ENCODE measurements at places on chromosomes 5 and 9.

- DNase-seq, result peak; percentile 65
Measured at GRCh38 chr9:37747271-37747753, 6.3 kb upstream of the TRMT10B start.

DNA sequence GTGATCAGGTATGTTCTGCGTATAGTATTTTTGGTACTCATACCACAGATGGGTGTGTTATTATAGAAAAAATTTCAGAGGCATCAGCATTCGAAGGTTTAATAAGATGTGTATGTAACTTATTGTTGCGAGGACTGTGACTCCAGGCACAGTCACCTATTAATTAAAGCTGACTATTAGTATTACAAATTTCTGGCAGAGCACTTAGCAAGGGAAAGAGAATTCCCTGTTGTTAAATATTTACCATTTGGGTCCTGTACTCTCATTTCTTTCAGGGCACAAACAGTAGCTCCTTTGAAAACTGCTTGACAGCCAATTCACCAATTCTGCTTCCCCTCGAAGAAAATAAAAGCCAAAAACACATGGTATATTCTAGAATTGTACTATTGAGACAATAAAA is 653.8 kb downstream of the ELAVL2 start:
- no peak for DNase-seq

DNA sequence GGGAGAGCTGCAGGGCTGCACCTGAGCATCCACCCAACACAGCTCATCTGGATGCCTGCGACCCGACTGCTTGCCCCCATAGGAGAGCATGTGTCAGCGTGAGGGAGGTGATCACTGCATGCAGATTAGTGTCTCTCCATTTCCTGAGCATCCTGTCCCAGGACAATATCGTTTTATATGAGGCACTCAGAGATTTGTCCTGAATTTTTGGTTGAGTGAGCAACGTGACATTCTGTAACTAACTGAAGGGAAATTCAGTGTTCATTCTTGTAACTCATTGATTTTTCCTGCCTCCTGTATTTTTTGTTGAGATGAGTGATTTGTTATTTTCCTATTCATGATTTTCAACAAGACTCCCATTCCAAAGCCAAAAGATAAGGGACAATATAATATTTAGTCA is 20.7 kb upstream of the ANKRD34B start:
- DNase-seq, result no peak

GRCh38 chr9:2574203-2574602 is 47.4 kb upstream of the VLDLR start:
- no peak for DNase-seq

- no peak for DNase-seq
Measured at GRCh38 chr9:106929471-106930177, 66.7 kb downstream of the ZNF462 start.

GRCh38 chr9:94586814-94587213 is 6.8 kb downstream of the FBP2 start:
- DNase-seq, result no peak

- DNase-seq, result peak; percentile 60
Measured at GRCh38 chr9:128724744-128725211, 851 bp upstream of the ZDHHC12 start.

DNA sequence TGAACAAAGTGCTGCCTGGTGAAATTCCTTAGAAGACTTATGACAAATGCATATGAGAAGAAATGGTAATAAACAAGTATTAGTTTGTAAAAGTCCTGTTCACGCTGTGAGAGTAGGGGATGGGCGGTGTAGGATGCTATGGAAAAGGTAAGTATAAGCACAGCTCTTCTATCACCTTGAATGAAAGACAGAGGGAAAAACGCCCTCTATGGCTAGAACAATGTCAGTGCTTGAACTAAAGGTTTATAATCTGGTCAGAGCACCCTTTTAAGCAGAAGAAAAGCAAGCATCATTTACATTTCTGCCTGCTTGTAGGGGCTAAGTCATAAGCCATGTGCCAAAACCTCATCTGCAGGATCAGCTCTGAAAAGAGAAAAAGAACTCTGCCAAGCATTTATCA is 115.2 kb downstream of the LHFPL2 start:
- no peak for DNase-seq

- no peak for DNase-seq
Measured at GRCh38 chr9:128056887-128057723, 10.0 kb downstream of the NAIF1 start.

- no peak for DNase-seq
Measured at GRCh38 chr9:128226412-128226801, 23.2 kb downstream of the DNM1 start.

DNA sequence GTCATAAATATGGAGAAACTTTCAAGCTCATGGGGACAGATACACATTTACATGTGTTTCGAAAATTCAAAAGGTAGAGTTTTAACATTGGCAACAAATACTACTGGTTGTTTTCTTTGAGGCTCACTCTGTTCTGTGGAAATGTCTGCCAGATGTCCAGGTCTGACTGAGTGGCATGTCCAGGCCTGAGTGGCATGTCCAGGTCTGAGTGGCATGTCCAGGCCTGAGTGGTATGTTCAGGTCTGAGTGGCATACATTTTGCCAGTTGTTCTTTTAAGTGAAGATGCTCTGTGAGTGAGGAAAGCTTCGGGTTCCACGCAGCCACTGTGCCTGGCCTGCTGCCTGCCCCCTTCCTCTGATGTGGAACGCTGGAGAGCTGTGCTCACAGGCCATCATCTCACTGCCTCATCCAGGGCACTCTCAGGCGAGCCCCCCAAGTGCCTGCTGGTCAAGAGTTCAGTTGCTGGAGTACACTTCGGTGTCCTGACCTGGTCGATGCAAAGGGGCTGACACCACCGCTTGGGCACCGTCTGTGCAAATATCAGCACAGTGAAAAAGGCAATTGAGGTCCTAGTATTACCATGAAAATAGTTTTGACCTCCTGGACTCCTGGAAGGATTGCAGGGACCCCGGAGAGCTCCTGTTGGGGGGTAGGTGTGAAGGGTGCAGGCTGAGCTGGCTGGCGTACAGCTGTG is 89.9 kb downstream of the EHMT1 start:
- no peak for DNase-seq

GRCh38 chr9:104633976-104634520 is 16.0 kb upstream of the OR13C9 start:
- no peak for DNase-seq

GRCh38 chr5:15966066-15966640 is 213.4 kb downstream of the MARCHF11 start:
- no peak for DNase-seq

GRCh38 chr5:74517700-74518099 is 122.8 kb downstream of the ENC1 start:
- no peak for DNase-seq

DNA sequence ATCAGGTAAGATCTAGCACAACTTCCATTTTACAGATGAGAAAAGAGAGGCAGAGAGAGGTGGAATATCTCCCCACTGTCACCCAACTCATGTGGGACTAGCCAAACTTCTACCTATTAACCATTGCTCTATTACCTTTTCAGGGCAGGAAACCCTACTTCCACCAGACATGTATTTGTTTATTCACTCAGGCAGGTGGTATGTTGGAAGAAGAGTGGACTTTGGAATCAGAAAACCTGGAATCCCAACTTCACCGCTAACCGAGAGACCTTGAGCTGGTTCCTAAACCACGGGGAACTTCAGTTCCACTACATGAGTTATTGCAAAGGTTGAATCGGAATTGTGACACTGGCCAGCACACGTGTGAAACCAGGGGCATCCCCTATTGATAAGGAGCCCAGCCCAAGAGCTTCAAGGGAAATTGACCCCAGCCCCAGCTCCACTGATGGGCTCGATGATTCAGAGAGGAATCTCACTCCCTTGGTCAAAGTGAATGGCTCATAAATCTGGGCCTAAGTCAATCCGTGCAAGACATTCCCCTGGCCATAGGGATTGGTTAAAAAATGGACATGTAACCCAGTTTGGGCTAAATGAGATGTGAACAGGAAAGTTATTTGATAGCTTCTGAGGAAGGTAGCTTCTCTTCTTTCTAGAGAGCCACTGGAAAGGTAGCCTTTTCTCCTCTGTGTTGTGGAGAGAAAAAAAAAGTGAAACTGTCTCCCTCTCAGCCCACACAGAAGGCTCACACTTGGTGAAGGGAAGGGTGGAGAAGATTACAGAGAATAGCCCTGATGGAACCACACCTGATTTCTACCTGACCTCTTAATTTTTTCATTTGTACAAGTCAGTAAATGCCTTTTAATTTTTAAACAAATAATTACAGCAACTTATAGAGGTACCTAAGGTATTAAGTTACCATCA is 5.5 kb upstream of the GLIS3 start:
- no peak for DNase-seq

DNA sequence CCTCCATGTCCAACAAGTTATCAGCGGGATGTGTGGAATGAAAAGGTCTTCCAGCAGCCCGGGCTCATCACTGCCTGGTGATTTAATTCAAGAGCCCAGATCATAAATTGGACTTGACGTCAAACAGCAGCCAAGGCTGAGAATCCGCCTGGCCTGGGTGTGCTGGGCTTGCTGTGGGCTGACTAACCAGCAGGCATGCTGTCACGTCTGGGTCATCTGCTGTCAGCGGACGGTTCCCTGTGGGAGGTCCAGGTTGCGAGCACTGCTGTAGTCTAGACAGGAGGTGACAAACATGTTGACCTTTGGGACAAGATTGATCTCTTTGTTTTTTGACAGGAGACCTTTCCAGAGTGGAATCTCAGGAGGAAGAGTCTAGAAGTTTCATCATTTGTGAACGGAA is 289.7 kb downstream of the OSTF1 start:
- no peak for DNase-seq

DNA sequence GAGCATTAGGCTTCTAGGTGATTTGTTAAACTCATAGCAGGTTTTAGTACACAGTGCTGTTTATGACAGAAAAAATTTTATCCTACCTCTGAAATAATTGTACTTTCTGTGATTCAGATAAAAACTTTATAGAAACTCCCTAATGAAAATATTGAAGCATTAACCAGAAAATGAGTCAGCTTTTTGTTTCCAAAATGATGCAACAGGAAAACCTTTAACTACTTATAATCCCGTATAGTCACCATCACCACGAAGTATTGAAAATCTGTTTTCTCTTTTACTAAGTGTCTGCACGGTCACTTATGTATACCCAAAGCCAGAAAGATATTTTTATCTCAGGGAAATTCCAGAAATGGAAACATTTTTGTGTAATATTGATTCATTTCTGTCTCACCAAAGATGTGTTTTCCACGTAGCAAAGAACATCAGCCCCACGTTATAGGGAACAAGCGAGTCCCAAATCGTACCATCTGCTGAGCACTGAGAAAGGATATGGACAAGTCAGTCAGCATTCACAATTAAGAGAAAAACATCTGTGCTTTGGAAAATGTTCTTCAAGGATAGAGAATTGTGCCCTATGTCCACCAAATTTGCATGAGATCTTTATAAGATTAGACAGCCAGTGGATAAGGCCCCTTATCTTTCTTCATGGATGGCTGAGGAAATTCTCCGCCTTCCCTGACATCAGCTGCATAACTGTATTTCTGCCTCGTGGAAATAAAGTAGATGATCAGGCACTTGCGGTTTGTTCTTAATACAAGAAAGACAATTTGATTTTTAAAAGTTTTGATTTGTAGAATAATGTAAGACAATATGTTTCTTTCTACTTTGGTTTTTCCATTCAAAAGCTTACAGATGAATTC is 41.9 kb downstream of the TNFAIP8 start:
- no peak for DNase-seq

- DNase-seq, result no peak
Measured at GRCh38 chr5:34475249-34475966, 180.7 kb upstream of the RAI14 start.

GRCh38 chr9:102499468-102499867 is 495.7 kb upstream of the CYLC2 start:
- DNase-seq, result no peak

DNA sequence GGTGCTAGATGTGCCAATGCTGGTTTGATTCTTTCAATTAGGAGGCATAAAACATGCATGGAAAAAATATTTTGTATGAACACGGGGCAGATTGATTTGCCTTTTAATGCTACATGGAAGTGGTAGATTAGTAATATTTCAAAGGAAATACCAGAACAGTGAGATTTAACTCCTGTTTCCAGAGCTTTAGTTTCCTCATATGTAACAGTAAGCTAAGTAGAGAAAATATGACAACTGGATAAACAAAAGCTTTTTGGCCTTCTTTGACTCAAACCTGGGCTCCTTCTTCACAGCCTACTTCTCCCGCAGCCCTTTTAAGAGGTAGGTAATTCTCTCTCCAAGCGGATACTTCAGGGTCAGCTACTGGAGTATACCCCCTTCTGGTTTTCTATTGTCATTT is 254.2 kb upstream of the TRPC7 start:
- DNase-seq, result no peak

- no peak for DNase-seq
Measured at GRCh38 chr5:148437249-148437648, 53.5 kb downstream of the FBXO38 start.

- DNase-seq, result no peak
Measured at GRCh38 chr5:164358531-164359259, 853.3 kb downstream of the MAT2B start.

GRCh38 chr5:167351316-167351715 is 940.1 kb upstream of the WWC1 start:
- no peak for DNase-seq

GRCh38 chr5:179805529-179806249 is 977 bp downstream of the MGAT4B start:
- peak; percentile 53 for DNase-seq

- DNase-seq, result no peak
Measured at GRCh38 chr9:98176391-98177259, 15.8 kb downstream of the CORO2A start.

DNA sequence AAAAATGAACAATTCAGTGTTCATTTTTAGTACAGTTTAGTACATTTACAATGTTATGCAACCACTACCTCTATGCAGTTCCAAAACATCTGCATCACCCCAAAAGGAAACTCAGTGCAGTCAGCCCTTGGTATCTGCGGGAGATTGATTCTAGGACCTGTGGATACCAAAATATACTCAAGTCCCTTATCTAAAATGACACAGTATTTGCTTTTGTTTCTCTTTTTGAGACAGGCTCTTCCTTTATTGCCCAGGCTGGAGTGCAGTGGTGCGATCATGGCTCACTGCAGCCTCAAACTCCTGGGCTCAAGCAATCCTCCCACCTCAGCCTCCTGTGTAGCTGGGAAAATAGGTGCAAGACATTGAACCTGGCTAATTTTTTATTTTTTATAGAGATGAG is 114.0 kb downstream of the PIP5K1B start:
- no peak for DNase-seq

- no peak for DNase-seq
Measured at GRCh38 chr5:68339921-68340321, 124.4 kb downstream of the PIK3R1 start.

GRCh38 chr5:1004461-1005248 is 3.9 kb upstream of the NKD2 start:
- DNase-seq, result peak; percentile 52

- no peak for DNase-seq
Measured at GRCh38 chr9:4678679-4679267, 596 bp upstream of the CDC37L1 start.

- no peak for DNase-seq
Measured at GRCh38 chr9:127530206-127530941, 79.1 kb downstream of the LRSAM1 start.

DNA sequence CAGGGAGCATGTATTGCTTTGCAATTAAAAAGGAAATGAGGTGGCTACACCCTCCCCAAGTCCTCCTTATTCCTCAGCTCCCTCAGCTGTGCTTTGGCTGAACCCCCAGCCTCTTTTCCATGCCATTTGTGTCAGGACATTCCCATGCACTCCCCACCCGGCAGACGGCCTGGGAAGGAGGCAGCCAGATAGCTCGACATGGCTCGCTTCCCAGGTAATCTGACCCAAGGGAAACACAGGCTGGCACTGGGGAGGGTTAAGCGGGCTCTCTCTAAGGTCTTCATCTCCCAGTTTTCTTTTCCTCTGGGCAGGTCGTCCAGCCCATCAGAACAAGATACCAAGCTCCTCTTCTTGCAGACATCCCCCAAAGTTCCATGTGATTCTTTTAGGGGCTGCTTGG is 31.2 kb downstream of the BTNL9 start:
- no peak for DNase-seq
